HCEC 1CT (cell line): ENCODE measurements at places on chromosomes 2 and 18.
A peak's percentile ranks its signal among the peaks of the same experiment; 100 is the strongest.

DNA sequence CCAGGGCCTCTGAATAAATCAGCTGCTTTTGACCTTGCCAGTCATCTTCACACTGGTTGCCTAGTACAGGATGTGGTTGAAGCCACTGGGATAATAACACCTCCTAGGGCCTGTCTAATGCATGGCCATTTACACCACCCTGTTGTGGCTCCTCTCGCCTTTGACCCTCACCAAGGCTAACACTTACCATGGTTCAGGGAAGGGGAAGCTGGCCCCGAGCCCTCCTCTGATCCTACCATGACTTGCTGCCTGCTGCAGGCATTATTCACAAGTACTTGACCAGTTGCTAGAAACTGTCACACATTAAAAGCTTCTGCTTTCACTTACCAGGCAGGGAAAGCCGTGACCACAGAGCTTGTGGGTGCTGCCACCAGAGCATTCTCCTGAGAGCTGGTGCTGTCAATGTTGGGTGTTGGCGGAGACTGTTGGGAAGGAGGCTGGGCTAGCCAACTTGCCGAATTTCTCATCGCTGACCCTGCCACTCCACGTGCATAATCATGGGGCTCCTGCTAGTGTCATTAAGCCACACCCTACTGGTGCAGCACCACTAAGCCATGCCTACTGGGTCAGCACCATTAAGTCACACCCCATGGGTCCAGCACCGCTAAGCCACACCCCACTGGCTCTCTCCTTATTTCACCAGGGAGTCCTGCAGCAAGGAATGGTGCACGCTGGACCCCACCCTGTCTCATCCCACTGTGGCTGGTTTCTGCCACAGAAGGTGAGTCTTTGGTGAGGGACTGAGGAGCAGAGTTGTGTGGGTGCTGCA is 47.0 kb upstream of the TTC39C start:
- no peak for DNase-seq

DNA sequence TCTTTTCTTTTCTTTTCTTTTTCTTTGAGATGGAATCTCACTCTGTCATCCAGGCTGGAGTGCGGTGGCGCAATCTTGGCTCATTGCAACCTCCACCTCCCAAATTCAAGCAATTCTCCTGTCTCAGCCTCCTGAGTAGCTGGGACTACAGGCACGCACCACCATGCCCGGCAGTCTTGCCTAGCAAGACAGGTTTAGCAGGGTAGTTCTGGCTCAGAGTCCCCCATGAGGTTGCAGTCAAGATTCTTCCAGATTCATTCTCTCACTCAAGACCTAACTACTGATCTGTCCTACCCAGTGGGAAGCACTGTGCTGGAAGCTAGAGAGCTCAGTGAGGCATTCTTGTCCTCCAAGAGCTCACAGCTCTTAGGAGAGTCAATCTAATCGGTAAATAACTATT is 17.6 kb upstream of the ZAP70 start:
- DNase-seq: no peak

DNA sequence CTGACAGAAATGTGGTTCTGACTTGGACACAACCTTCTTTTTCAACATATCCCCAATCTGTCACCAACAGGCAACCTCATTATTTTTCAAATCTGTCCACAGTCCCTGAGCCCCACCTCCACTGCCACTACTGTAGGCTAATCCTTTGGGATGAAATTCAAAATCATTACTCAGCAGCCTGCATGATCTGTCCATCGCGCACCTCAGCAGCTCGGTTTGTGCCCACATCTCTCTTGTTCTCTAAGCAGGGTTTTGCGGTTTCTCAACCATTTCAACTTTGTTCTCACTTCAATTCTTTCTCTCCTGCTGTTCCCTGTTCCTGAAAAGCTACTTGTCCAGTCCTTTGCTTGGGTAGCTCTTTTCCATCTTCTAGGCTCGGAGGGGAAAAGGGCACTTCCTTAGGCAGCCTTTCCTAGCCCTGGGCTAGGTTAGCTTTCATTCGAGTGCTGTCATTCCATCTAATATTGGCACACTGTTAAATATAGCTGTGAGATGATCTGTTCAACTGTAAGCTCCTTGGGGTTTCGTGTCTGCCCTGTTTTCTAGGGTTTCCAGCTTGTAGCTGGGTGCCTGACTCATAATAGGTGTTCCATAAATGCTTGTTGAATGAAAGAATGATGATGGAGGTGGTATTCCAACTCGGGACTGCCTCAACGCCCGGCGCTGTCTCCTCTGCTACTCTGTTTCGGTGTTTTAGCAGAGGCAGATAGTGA is 653 bp upstream of the ANKAR start:
- no peak for DNase-seq

DNA sequence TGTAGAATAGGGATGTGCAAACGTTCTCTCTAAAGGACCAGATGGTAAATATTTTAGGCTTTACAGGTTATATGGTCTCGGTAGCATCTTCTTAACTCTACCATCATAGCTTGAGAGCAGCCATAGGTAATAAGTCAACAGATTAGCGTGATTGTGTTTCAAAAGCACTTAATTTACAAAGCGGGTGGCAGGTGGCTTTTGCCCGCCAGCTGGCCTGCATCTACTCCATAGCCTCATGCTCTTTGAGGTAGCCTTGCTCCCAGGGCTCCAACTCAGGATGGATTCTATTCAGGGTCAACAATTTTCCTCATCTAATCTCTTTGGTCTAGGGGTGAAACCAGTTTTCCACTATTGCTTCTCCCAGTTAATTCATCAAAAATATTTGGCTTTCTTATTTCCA is 5.0 kb upstream of the ATP9B start:
- no peak for DNase-seq

DNA sequence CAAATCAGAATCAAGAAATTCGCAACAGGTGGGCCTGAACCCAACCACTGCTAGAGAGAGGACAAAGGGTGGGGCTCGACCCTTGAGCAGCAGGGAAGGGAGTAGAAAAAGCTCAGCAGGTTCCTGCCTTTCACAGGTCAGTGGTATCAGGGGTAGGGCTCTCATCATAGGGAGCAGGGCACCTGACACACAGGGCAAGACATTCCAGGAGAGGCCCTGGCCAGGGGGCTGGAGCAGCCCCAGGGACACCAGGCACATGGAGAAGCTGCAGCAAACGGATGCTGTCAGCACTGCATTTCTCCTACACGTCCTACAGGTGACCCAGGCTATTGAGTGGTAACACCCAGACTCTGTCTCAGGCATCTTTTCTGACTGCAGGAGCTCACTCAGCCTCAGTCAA is 17.2 kb upstream of the MLPH start:
- no peak for DNase-seq

DNA sequence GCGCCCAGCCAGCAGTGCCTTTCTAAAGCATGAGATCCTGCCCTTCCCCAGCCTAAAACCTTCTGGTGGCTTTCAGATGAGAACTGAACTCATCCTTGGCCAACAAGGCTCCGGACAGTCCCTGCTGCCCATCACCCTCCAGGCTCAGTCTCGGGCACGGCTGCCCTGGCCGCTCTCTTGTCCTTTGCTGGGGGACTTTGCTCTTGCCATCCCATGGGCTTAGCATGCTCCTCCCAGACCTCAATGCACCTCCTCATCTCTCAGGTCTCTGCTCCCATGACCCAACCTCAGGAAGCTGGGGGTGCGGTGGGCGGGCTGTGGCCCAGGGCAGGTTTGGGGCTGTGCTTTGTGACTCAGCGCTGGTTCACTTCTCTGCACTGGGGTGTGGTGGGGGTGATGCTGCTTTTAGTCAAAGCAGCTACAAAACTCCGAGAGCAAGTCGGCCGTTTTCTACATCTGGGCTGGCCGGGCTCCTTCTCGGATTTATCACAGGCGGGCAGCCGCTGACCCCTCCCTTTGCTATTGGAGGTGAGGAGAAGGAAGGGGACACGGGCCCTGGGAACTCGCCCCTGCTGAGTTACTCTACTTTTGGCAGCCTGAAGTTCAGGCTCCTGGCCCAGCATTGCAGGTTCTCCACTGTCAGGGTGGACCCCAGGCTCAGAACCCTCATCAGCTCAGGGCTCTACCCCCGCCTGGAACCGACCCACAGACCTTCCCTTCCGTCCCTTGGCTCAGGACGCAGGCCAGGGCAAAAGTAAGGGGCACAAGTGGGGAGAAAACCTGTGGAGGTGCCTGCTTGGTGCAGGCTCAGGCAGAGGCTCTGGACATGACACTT is 90.6 kb upstream of the TAF1B start:
- DNase-seq: peak; percentile 90

DNA sequence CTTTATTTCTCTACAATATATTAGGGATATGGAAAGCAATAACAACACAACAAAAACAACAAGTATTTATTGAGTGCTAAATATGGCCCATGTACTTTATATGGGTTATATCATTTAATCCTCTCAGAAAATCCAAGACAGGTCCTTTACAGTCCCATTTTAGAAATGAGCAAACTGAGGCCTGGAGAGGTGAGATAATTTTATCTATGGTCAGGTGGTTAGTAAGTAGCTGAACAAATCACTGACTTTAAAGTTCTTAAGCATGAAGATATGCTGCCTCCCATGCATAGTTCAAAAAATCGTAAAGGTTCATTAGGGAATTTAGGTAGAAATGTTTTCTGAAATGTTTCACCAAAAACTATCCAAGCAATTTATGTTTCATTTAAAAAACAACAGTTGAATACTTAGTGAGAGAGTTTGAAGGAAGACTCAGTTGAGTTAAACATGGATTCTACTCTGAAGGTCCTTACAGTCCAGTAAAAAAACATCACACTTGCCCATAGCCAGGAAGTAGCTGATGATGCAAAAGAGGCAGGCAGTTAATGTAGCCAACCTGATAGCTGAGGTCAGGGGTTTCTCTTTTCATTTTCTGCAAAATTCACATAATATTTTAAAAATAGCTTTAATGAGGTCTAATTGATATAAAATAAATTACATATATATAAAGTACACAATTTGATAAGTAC is 7.6 kb upstream of the NFE2L2 start:
- DNase-seq: no peak

- peak; percentile 78 for DNase-seq
Measured at GRCh38 chr2:150479075-150479915, 8.2 kb downstream of the RND3 start.

DNA sequence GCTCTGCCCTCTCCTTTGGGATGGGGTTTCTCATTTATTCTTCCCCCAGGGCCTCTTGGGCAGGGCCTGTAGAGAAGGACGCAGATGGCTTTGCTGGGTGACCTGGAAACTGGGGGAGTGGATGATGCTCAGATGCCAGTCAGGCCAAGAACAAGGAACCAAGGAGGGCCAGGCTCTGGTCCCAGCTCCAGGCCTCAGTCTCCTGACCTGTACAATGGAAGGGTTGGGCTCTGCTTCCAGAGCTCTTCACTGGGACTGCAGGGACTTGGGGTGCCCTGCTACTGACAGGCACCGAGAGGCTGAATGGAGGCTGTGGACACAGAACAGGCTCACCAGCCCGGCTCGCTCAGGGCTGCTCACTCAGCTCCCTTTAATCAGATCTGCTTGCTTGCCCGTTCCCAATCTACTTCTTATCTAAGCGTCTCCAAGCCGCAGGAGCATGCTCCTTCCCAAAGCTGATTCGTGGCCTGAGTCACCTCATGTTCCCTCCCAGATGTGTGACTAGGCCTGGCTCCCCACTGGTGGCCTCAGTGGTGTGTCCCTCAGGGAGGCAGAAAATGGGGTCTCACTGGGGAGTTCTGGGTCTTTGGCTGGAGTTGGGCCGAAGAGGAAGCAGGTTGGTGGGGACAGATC is 82.6 kb upstream of the ODC1 start:
- no peak for DNase-seq

GRCh38 chr2:25851740-25852503 is 26.4 kb downstream of the ASXL2 start:
- peak; percentile 81 for DNase-seq

DNA sequence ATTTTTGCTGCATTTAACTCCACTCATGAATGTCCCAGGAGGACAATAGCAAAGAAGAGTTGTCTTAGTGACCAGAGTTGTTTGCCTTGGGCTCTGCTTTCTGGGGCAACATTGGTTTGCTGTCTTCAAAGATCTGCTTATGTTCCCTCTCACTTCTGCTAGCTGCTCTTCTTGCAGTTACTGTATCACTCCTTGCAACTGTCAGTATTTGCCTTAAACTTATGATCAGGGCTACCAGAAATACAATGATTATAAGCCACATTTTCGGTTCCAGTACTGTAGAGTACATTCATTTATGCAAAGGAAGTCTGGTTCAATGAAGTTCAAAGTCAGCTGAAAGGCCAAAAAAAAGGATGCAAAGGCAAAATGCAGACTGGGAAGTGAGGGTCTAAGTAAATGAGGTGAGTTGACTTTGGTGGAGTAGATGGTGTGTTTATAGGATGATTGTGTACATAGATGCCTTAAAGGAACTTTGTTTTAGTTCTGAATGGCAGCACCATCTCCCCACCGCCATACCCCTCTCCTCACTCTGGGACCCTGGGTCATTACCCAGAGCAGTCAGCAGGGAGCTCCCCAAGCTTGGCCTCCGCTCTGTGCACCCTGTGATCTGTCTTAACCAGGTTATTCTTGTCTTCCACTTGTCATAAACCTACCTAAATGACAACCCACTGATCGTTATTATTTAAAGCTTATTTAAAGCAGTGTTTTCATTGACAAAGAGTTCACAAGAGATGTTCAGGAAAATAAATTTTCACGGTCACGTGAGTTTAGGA is 236.0 kb downstream of the DOK6 start:
- no peak for DNase-seq

DNA sequence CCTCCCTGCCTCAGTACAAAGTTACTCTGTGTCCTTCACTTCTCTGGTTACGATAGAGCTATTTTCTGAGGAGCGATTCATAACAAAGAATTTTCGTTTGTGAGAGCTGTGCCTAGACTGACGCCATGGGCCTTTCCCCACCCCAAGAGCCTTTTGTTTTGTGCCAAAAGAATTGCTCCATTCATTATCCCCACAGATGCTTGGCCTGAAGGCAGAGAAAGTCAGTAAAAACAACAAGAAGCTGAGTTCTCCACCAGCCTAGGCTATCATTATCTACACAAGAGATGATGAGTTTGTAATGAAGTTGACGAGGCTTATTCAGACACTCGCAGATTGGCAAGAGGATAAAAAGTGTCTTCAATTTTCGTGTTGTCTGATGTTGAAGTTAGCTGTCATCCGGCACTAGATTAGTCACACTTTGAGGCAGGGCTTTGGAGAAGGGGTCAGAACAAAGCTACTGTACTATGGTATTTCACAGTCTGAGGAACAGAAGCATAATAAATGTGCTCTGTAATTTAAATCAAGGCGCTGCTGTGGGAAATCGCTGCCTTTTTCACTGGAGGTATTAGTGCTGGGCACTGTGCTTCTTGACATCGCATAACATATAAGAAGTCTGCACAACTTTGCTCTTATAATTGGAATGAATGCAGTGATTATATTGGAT is 278.4 kb upstream of the FIGN start:
- DNase-seq: no peak

- no peak for DNase-seq
Measured at GRCh38 chr2:207928079-207928478, 97.2 kb downstream of the PLEKHM3 start.

GRCh38 chr18:63105636-63106316 is 213.8 kb downstream of the BCL2 start:
- no peak for DNase-seq

- no peak for DNase-seq
Measured at GRCh38 chr2:101560780-101561315, 85.9 kb upstream of the RFX8 start.

- no peak for DNase-seq
Measured at GRCh38 chr2:230225486-230225885, at the start of gene SP140. TSS of gene SP140 (plus strand) at chr2:230225736. CDS start at chr2:230225845, 109 bp downstream.
